WTC11 (cell line): ENCODE measurements at places on chromosomes 2 and 18. TPM values are rescaled to one million over a fixed set of nuclear protein-coding genes. Genes with fewer than 3 reads are reported as not detected.

- DNase-seq = no peak
Measured at GRCh38 chr2:157415591-157416101, 28.2 kb downstream of the CYTIP start.

- DNase-seq = no peak
Measured at GRCh38 chr2:161424891-161425727, 9.0 kb downstream of the TBR1 start.

DNA sequence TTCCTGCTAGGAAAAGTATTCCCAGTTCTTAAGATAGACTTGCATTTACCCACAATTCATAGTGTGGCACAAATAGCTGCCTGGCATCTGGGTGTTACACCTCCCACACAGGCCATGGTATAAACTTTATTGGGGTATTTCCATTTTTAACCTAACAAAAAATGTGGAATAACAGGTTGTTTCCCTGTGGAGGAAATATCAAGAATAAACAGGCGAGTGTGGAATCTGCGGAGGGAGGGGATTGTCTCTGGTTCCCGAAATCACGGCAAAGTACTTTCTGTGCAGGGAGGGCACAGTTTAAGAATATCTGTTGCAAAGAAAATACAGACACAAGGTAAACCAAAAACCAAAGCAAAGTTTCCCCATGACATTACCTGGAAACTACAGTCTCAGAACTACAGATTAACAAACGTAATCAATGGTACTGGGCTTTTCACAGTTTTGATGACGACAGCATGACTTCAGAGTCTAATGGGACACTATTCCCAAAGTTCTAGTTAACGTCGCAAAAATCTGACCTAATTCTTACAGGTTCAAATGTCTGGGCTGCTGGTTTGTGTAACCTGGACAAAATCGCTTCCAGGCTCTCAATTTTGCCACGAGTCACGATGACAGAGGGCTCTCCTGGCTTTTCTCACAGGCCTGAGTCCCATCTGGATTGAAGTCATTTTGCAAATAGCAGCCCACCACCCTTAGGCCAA lies 1.4 kb downstream of the STARD7 start:
- no peak for DNase-seq

GRCh38 chr2:156021146-156022040 lies 311.1 kb downstream of the NR4A2 start:
- DNase-seq = no peak

GRCh38 chr2:36404754-36405153 lies 49.2 kb downstream of the CRIM1 start:
- DNase-seq = no peak

- DNase-seq = no peak
Measured at GRCh38 chr2:236674238-236674637, 104.6 kb downstream of the ACKR3 start.

DNA sequence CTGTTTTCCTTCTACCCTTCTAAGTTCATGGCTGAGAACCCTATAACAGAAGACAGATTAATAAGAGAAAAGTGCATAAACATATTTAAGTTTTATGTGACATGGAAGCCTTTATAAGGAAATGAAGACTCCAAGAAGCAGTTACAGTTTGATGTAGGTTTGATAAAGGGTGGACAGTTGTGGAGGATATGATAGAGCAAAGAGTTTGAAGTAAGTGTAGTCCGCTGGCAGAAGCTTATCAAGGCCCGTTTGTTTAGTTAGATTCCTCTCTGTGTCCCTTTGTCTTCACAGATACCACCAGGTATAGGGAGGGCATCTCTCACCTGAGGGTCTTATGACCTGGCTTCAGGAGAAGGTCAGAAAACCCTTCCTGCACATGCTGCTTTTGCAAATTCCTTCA lies 10.4 kb upstream of the CASP8 start:
- no peak for DNase-seq

GRCh38 chr2:18123577-18123976 lies 245.1 kb downstream of the KCNS3 start:
- DNase-seq = no peak

GRCh38 chr2:85854166-85854509 lies 34.7 kb downstream of the ST3GAL5 start:
- no peak for DNase-seq

- no peak for DNase-seq
Measured at GRCh38 chr2:8857709-8858108, 20.3 kb upstream of the KIDINS220 start.

GRCh38 chr2:209584915-209585314 lies 161.1 kb downstream of the MAP2 start:
- no peak for DNase-seq

DNA sequence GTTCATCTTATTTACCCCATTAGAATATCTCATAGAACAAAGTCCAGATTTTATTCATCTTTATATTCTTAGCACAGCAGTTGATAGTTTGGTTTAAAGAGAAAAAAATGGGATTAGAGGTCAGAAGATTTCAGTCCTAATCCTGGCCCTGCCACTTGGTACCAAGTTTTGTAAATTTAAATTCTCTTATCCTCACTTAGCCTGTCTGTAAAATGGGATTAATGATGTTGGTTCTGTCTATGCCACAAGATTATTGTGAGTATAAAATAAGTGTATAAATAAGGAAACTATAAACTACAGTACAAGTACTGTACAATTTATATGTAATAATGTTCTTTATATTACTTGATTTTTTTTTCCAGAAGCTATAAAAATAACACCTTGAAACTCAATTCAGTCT lies 17.1 kb upstream of the DRC1 start:
- DNase-seq = no peak

GRCh38 chr2:219352448-219353023 lies 20.0 kb upstream of the RESP18 start:
- DNase-seq = peak; percentile 88

GRCh38 chr18:59715966-59716369 lies 18.7 kb upstream of the CCBE1 start:
- DNase-seq = no peak

GRCh38 chr2:56102866-56103265 lies 80.9 kb upstream of the CCDC85A start:
- DNase-seq = no peak

GRCh38 chr2:169683054-169683424 lies 11.2 kb downstream of the CFAP210 start:
- DNase-seq = no peak

DNA sequence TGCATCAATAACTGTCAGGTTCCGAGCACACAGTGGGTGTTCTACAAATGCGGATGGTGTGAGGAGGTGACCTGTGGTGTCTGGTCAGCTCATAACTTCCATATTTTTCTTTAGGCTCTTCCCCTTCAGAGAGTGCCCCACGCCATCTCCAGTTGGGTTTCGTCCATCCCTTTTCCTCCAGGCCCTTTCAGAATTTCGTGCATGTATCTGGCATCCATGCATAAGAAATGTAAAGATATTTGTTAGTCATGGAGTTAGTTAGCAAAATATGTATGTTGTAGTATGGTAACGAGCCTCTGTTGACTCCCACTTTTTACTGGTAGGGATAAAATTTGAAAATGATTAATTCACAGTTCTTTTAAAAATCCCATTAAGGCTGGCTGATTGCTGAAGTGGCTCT lies 67.2 kb downstream of the SNTG2 start:
- DNase-seq = no peak

GRCh38 chr18:62576845-62577512 lies 54.2 kb downstream of the ZCCHC2 start:
- DNase-seq = no peak

- no peak for DNase-seq
Measured at GRCh38 chr2:47504174-47504810, 101.3 kb downstream of the MSH2 start.

GRCh38 chr18:52342456-52342855 lies 2.5 kb downstream of the DCC start:
- DNase-seq = no peak

DNA sequence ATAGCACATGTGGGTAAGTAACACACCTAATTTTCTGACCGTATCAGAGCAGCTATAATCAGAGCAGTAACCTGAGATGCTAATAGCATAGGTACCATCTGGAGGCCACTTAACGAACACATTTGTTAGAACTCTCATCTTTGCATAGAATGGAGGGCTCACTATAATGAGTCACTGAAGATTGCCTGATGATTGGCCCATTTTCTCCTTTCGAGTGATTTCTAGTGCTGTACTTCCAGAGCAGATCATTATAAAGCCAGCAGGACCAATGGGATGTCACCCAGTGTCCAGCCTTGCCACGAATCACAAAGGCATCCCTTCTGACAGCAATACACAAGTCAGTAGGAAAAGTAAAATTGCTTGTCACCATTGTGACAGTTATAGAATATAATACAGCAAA lies 81.7 kb upstream of the REV1 start:
- DNase-seq = no peak

Gene POTEJ
- 0.14 TPM in 1 of 3 replicates, not detected in the others for total RNA-seq

Gene ASPRV1
- 0.73 to 1.3 TPM (median 1.1 TPM) in 3 replicates for total RNA-seq

Gene CD207
- not detected in 3 replicates for total RNA-seq

Gene AMER3
- 0.05 to 0.13 TPM (median 0.09 TPM) in 3 replicates for total RNA-seq

Gene SERPINB5
- total RNA-seq = 0.17 to 0.25 TPM (median 0.18 TPM) in 3 replicates

Gene APOB
- total RNA-seq = 1.4 to 1.6 TPM (median 1.5 TPM) in 3 replicates

Gene ASB18
- not detected in 3 replicates for total RNA-seq

Gene DSC3
- total RNA-seq = 2.1 to 2.8 TPM (median 2.6 TPM) in 3 replicates

Gene RNF181
- 95.4 to 108 TPM (median 102 TPM) in 3 replicates for total RNA-seq
